ENCODE measurements at places on chromosomes 1 and 21.

DNA sequence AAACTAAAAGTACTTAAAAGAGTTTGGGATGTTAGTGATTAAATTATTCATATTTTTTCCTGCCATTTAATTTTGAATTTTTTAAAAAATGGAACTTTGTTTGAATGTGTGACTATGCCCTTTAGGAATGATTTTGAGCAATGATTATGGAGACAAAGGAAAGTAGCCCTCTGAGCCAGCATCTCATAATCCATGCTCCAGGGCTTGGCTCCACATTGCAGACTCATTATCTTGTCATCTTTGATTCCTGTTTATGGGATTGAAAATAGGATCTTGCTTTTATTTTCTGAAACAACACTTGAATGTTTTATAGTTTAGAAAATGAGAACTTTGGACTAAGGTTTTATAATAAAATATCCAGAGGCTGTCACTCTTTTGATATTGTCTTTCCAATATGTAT lies 14.5 kb downstream of the AXDND1 start:
- DNase-seq, result no peak

DNA sequence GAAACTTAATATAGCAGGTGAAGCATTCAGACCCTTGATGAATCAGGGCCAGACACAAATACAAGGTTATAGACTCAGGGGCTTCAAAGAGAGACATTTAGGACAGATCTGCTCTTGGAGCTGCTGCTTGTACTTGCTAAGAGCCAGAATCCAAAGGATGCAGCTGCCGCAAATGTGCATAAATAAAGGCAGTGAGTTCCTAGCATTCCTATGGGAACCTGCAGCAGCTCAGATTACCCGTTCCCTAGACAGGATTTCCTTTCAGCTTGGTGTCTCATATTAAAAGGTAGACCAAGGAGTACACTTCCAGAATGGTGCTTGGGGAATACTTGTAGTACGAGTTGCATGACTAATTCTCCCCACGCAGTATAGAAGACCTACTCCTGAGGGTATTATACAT lies 9.7 kb upstream of the LRRC53 start:
- no peak for DNase-seq

- DNase-seq, result no peak
Measured at GRCh38 chr21:36508948-36509347, 29.0 kb upstream of the CLDN14 start.

- no peak for DNase-seq
Measured at GRCh38 chr1:95809391-95809790, 575.4 kb downstream of the RWDD3 start.

- no peak for DNase-seq
Measured at GRCh38 chr21:15250384-15250783, 185.6 kb upstream of the NRIP1 start.

GRCh38 chr1:156233426-156234127 lies 8.4 kb upstream of the BGLAP start:
- no peak for DNase-seq

Data from stimulated activated CD4-positive, alpha-beta T cell treated with anti-CD3 and anti-CD28 coated beads, Interleukin-1b, Interleukin-23, amount 100 ng/mL, for 24 hours (primary cell).